ENCODE measurements at places on chromosomes 1 and 21.

DNA sequence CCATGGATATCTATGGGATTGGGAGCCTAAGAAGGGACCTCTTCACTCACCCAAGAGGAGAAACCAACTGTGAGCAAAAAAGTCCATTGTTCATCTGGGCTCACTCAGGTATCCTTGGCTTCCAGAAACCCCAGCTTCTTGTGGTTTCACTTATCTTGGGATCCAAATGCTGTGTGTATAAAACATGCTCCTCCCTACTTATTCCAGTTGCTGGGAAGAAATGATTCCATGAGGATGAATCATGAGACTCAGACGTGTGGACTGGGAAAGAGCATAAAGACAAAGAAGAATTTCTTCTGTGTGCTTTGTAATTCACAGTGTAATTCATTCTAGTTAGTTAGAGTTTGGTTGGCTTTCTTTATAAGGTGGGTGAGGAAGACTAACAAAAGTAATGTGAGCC, 283.7 kb downstream of the ZNF648 start:
- DNase-seq: no peak

GRCh38 chr1:99634971-99635624, 10.8 kb upstream of the PALMD start:
- DNase-seq: no peak

GRCh38 chr1:116357487-116357886, 15.6 kb upstream of the ATP1A1 start:
- no peak for DNase-seq

- no peak for DNase-seq
Observed at GRCh38 chr1:108320849-108321248, 77.0 kb upstream of the NBPF4 start.

- no peak for DNase-seq
Observed at GRCh38 chr1:7117399-7118281, 332.4 kb downstream of the CAMTA1 start.

GRCh38 chr1:234874291-234875288, 254.0 kb downstream of the TOMM20 start:
- DNase-seq: no peak

DNA sequence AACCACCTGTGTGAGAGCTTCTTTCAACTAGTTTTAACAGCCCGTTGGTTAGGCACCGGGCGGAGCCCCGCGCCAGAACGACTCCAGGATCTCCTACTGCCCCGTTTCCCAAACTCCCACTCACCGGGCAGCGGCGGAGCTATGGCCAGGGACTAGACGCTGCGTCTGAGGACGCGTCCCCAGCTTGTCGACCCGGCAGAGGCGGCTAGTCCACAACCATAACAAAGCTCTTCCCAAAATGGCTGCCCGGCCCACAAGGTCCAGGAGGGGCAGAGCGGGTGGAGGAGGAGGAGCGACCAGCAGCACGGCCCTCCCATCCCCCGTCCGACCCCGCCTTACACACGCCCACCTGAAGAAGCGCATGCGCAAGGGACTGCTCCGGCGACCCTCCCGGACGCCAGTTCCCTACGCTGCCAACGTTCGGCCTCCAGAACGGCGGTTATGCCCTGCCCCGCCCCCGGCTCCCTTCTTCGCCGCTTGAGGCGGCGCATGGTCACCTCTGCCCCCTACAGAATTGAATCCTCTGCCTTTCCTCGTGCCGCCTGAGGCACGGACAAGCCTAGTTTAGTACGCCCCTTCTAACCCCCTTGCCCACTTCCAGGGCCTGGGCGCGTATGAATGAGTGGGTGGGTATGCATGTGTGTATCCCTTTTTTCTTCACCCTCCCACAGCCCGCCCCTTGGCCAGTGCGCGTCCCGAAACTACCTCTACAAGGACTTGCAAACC, at the start of gene GPBP1L1:
Gene GPBP1L1, minus strand, starts transcription at position 246 of the 726 bp plus-strand sequence. CDS start 27,446 bp downstream, outside the sequence.
- peak; percentile 97 for DNase-seq

- DNase-seq: peak; percentile 11
Observed at GRCh38 chr1:84689514-84690396, 506 bp downstream of the SSX2IP start.

GRCh38 chr1:197247465-197247864, 20.6 kb upstream of the CRB1 start:
- no peak for DNase-seq

DNA sequence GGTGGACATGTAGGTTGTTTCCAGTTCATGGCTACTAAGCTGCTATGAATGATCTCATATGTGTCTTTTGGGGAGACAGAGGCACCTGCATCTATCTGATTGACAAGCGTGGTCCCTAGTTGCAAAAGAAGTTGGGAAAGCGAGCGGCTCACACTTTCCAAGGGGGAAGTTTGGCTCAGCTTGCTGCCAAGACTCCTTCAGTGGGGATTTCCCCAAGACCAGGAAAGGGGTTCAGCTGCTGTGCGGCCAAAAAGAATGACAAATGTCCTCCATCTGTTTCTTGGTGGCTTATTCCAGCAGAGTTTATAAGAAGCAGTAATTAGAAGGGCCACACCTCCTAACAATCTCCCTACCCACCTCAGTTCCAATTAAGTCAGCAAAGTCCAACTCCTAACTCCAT, 128.5 kb upstream of the GALNT2 start:
- no peak for DNase-seq
